AG08396 (cell line): ENCODE measurements at places on chromosomes 7 and 10.

DNA sequence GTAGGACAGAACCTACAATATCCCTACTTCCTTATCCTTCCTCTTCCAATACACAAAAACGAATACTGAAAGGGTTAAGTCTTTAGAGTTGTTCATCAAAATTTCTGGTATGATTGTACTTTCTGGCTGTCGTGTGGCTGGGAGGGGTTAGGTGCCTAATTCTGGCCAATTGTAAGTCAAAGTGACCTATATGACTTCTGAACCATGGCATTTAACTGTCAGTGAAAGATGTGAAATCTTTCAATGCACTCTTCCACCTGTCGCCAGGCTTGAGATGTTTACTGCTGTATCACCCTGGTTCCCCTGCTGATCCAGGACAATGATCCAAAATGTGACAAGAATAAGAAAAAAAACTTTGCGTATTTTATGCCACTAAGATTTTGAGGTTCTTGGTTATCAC lies 20.8 kb downstream of the EPC1 start:
- no peak for DNase-seq

DNA sequence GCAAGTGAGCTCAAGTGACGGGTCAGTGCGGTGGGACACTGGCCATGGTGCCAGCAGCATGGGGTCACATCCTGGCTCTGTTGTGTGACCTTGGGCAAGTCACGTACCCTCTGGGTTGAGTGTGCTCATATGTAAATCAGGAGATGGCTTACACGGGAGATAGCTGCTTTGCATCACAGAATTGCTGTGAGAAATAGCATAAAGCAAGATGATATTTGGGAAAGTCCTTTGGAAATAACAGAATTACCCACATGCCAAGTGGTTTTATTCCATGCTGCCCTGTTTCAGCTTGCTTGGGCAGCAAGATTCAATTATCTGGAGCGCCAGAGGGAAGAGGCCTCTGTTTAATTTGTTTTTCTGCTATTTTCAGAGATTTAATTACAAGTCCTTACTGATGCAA lies 48.9 kb downstream of the LYZL2 start:
- no peak for DNase-seq

DNA sequence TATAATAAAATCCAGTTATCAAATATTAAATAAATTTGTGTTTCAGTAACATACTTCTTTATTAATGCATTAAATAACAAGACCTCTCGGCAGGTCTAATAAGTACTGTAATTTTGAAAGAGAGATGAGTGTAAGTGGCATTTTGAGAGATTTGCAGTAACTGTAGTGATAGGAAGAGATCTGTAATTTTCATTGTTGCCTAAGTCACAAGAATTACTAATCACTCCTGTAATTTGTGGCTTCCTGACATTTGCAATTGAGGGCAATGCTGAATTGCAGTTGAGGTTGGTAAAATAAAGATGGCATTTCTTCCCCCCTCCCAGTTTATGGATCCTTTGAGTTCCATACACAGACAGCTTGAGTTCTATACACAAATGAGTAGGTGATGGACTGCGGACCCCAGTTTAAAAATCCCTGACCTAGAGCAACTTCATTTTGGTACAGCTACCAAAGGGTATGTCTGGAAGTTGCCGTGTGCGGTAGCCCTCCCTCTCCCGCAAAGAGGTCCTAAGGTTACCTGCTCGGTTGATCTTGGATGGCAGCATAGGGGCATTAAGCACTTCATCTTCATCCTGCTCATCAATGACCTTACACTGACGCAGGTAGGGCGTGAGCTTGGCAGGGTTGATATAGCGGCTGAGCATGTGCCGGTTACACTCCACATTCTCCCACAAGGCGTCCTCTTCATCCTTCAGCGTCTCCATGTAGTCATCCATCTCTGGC lies 96.4 kb downstream of the CARD11 start:
- no peak for DNase-seq

GRCh38 chr7:6160191-6160623 lies 112.2 kb downstream of the CYTH3 start:
- DNase-seq = peak; percentile 92

DNA sequence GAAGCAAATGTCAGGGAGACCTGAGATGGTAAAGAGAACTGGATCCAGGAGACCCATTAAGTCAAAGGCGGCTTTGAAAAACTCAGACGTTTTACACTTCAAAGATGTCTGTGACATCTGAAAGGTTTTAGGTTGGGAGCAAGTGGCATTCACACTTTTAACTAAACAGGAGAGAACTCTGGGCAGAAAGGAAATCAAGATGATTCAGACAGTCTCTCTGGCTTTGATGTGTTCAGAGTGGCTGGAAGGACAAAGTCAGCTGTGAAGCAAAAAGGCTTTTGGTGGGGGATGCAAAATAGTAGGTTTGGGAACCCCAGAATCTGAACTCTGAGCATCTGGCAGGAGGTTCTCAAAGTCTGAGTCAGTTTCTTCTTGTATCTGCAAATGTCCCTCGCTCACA lies 66.6 kb downstream of the PRKCQ start:
- DNase-seq = no peak

- peak; percentile 62 for DNase-seq
Measured at GRCh38 chr10:21519941-21520436, 5.5 kb downstream of the SKIDA1 start.

DNA sequence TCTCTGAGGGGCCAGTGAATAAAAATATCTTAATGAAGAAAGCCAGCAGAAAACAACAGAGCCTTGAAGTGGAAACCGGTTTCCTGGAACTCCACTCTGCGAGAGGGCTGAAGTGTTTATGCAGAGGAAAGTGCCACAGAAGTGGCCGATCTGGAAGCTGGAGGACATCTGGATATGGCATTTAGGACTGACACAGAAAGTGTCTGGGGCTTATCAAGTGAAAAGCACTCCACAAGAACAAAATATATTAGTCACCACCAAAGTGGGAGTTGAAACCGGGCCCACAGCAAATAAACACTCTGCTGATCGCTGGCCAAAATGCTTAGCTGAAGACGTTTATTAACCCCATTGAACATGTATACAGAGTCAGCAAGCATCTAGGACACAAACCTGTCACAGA lies 7.8 kb downstream of the NOD1 start:
- peak; percentile 46 for DNase-seq

GRCh38 chr7:44408596-44408995 lies 81.9 kb downstream of the NUDCD3 start:
- DNase-seq = no peak

DNA sequence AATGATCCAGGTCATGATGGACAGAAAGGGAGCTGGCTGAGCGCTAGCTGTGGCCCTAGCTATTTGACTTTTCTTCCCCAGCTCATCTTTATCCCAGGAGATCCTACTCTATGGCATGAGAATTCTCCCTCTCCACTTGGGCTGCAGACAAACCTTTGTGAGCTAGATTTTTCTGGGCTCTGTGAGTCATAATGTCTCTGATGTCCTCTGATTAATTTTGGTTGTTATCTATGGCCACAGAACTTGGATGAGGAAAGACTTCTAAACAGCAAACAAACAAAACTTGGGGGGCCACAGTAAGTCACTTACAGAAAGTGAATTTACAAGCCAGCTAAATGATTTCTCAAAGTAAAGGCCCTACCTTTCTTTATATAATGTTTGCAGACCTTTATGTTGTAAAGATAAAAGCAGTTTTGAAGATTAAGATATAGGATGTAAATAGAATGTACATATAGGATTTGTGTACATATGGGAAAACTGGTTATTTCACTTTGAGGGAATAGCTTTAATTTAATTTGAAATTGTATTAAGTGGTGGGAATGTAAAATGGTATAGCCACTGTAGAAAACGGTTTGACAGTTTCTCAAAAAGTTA lies 10.4 kb downstream of the ABLIM1 start:
- DNase-seq = no peak

DNA sequence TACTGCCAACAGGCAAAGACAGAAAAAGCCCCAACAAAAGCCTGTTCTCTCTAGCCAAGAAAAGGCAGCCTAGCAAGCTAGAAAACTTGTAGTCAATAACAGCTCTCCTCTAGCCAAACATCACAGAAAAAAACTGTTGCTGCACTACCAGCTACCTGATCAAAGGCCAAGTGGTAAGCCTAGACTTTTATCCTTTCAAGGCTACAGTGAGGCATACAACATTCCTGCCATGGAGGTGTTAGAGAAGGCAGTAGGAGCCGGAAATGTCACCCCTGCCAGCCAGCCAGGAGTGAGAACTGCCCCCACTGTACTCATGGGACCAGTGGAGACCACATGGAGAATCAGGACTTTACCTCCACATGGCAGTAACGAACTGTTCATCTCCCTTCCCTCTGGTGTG lies 31.2 kb downstream of the CCDC126 start:
- DNase-seq = no peak

DNA sequence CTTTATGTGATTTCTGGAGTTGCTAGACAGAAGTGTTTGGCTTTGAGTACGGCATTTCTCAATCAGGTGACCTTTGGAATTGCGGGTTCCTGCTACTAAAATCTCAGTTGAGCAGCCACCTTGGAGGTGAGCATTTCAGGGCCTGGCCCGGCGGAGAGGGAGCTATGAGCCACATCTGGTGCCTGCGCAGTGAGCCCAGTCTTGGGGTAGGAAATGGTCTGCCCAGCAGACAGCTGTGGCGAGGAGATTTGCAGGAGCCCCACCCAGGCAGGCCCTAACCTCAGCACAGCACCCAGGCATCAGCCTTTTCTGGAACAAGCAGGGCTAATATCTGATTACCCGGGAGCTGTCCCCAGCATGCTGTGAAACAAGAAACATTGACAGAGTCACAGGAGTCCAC lies 547.9 kb upstream of the FOXK1 start:
- no peak for DNase-seq

DNA sequence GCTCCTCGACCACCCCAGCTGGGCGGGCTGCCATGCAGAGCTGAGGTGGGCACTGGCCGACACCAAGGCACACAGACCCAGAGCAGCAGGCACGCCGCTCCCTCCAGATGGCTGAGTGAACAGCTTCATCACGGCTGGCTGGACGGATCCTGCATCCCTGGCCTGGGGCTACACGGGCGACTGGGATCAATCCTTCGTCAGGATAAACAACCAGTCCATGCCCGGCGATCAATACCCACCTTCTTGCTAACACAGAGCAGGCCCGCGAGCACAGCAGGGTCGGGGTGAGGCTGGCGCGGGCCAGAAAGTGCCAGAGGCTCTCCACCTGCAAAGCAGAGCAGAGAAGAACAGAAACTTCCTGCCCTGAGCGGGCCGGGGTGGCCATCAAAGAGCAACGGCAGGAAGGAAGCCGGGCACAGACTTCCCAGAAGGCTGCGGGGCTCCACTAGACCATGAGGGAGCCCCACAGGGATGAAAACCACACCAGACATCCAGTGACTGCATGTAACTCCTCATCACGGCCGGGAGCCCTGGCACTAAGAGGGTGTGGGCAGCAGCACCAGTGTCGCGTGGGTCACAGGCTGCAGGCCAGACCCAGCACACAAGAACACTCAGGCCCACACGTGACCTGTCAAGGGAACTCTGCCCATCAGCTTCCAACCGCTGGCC lies 166.4 kb downstream of the MAD1L1 start:
- DNase-seq = no peak

GRCh38 chr7:134836447-134836846 lies 57.0 kb downstream of the CALD1 start:
- no peak for DNase-seq

- no peak for DNase-seq
Measured at GRCh38 chr10:29285624-29286051, 3.2 kb upstream of the LYZL1 start.

GRCh38 chr10:6346631-6347030 lies 143.9 kb downstream of the PFKFB3 start:
- DNase-seq = no peak

DNA sequence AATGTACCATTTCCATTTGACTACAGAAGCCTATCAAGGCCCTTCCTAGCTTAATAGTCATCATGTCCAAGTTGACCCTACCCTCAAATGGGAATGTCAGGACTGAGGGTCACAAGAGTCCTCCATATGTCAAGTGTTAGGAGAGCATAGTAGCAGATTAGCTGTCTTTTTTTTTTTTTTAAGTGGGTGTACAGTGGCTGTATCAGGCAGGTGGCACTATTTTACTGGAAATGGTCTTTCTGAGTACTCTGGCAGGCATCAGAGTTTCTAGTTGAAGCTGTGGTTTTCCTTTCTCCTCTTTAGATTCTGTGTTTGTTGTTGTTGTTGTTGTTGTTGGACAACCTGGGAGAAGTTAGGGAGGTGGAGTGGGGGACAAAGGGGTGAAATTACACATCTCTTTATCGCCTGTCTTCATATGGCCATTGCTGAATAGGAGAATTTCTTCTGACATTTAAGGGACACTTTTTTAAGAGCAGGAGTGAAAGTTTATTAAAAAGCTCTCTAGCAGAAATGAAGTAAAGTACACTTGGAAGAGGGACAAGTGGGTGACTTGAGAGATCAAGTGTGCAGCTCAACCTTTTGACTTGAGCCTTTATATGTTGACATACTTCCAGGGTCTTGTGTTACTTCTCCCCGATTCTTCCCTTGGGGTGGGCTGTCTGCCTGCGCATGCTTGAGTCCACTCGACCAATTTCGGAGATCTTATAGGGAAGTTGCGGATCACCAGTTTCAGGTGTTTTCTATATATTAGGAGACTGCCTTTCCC lies 104.1 kb upstream of the FOXP2 start:
- no peak for DNase-seq

DNA sequence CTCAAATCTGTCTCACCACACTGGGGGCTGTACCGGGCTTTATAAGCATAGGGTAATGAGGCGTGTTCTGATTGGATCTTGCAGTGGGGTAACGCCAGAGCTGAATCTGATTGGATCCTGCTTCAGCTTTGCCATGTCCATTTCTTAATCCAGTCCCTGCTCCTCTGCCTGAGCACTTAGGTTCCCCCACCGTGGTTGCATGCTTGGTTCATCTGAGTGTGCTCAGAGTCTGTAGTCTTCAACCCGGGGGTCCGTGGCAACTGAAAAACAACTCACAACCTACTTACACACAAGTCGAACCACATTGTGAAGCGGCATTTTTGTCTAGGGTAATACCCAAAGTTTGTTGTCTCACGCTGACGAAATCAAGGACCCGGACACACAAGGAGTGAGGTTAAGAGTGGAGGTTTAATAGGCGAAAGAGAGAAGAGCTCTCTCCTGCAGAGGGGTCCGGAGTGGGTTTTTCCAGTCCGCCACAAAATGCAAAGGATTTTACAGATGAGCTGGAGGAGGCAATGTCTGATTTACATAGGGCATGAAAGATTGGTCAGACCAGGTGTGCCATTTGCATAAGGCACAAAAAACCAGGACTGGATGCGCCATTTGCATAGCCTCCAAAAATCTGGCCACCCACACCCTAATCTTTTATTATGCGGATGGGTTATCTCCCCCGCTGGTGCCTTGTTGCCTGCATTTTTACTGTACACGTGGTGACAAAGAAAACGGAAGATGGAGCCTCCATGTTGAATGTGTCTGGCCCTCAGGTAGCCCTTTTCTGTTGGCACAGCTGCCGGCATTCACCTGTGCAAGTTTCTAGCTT lies 641.8 kb upstream of the FOXK1 start:
- DNase-seq = no peak

DNA sequence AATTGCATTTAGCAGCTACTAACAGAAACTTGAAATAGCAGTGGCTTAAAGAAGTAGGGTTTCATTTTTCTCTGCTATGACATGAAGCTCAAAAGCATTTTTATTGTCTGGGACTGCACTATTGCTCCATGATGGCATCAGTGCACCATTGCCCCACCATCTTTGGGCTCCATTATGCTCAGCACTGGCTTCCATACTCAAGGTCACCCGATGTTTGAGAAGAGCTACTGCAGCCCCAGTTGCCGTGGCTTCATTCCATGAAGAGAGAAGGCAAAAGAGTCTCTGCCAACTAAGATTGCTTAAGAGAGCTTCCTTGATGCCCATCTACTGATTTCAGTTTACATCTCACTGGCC lies 192.2 kb upstream of the LRGUK start:
- DNase-seq = no peak

GRCh38 chr10:30432622-30433305 lies 1.2 kb upstream of the MAP3K8 start:
- DNase-seq = no peak
